ENCODE measurements at places on chromosomes 2 and 18. TPM values are rescaled to one million over a fixed set of nuclear protein-coding genes. Genes with fewer than 3 reads are reported as not detected.

DNA sequence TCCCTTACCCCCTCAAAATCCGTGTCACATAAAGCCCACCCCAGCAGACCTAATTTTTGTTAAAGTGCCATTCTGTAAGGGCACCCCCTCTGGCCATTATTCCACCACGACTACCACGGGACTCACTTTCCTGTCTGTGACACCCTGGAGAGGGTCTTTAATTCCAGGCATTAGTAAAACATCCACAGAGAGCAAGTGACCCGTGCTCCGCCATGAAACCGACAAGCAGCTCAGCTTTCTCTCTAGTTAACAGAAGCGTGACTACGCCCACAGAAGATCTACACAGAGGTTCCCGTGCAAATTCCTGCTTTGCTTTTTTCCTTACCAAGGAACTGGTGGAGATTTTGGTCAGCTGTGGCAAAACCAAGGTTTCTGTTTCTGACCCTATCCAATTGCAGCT lies 4.4 kb downstream of the SIGLEC15 start:
- no peak for DNase-seq

DNA sequence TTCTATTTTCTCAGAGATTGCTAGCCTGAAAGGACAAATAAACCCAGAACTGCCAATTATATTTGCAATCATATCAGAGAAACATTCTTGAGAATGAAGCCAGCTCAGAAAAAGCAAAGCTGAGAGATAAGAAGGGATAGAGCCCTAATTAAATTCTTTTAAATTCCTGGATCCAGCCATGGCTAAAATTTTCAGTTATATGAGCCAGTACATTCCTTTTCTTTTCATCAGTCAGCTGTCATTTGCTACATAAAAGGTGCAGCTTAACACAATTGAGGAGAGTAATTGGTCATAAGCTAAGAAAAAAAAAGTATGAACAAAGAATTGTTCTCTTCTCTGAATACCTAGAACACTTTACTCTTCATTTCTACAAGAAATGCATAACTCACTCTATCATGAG lies 303.5 kb upstream of the FIGN start:
- DNase-seq = no peak

GRCh38 chr2:127680706-127681287 lies 5.5 kb upstream of the LIMS2 start:
- no peak for DNase-seq

GRCh38 chr2:18901242-18901641 lies 311.9 kb upstream of the NT5C1B start:
- DNase-seq = no peak

DNA sequence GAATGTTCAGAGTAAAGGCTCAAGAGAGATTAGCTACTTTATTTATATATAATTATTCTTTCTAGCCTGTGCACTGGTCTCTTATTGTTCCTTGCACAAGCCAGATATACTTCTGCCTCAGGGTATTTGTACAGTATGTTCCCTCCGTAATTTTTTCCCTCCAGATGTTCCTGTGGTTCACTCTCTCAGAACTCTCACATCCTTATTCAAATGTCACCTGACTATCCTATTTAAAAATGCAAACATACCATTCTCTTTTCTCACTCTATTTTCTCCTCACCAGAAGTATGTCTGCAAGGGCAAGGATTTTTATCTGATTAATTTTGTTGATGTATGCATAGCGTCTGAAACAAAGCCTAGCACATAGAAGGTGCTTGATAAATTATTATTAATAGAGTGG lies 64.0 kb upstream of the CERS6 start:
- no peak for DNase-seq

GRCh38 chr2:207395535-207396251 lies 134.1 kb upstream of the CREB1 start:
- DNase-seq = no peak

GRCh38 chr18:2168022-2168421 lies 403.3 kb downstream of the METTL4 start:
- no peak for DNase-seq

DNA sequence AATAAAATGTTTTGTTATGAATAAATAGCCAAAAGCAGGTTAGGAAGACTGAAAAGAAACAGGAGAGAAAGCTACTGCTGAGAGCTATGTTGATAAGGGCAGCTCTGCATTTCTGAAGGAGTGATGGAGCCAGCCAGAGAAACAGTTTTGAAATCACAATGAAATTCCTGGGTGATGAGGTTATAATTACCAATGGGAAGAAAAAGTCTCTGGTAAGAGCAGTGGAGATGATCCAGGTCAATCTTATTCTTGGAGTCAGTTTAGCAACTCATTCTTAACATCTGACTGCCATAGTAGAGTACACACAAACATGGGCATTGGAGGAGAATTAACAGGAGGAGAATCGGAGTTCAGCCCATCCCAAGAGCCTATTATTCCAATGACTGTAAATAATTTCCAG lies 2.4 kb downstream of the ALKAL2 start:
- DNase-seq = no peak

- DNase-seq = no peak
Measured at GRCh38 chr2:28193630-28194403, 198.8 kb upstream of the FOSL2 start.

DNA sequence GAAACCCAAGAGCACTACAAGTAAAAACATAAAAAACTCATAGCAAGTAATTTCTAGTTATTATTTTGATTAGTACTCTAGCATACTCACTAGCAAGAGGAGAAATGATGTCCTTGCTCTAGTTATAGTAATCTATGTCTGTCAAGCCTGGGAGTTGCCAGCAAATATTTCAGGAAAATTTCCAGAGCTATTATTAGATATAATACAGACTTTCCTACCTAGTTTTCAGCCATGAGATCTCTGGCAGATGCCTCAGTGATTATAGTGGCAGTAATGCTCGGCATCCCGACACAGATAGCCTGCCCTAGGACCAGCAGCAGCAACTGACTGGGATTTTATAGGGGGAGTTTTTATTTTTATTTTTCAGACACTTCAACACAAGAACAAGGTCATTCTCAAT lies 224.4 kb downstream of the ZNF385B start:
- no peak for DNase-seq

- peak; percentile 77 for DNase-seq
Measured at GRCh38 chr2:70523996-70524965, 29.3 kb downstream of the TGFA start.

DNA sequence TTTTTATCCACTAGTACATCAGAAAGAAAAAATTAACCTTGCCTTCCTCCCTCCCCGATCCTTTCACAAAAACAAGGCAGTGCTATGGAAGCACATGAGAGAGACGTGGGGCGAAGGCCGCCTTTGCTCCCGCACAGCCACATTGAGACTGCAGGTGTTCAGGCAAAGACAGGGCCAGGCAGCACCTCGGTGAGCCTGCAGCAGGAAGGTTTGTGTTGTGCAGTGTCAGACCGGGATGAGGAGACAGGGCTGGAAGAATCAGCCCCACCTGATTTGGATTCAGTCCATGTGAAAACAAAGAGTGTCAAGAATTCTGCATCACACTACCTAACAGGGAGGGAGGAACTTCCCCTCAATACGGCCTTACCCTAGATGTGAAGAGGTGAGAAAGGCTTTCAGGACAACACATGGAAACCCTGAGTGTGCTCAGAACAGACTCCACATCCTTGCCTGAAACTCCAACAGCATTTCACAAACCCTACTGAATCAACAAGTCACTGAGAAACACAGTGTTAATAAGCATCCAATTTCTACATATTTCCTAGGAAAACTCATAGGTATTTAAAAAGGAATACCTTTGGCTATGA lies 59.6 kb downstream of the HDAC4 start:
- no peak for DNase-seq

- DNase-seq = no peak
Measured at GRCh38 chr2:25127646-25128045, 40.7 kb downstream of the POMC start.

DNA sequence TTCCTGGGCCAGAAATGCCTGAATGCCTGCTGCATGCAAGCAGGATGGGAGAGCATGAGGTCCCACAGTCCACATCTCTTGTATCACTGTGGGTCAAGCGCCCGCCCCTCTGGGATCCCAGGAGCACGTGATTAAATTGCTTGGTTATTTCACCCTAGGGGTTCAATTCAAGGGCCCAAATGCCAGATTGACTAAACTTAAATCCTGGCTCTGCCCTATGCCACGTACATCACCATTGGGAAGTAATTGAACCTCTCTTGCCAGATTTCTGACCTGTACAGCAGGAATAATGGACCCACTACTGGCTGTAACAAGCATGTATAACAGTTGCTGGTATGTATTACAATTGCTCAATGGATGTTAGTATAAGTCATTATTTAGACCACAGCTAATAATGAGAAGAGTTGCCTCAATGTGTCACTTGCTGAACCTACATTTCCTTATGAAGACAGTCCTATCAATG lies 19.9 kb downstream of the FHL2 start:
- DNase-seq = no peak

GRCh38 chr18:55853268-55853667 lies 265.3 kb upstream of the TCF4 start:
- no peak for DNase-seq

BCL2 gene
- total RNA-seq = 11.0 TPM

CRYGA gene
- not detected for total RNA-seq

SLC19A3 gene
- 40.7 TPM for total RNA-seq

CYBRD1 gene
- total RNA-seq = 262 TPM

GALNT3 gene
- total RNA-seq = 27.8 TPM

TMEM169 gene
- total RNA-seq = 1.2 TPM

LYPD1 gene
- total RNA-seq = 1.5 TPM

MRO gene
- 0.44 TPM for total RNA-seq

HOXD10 gene
- total RNA-seq = not detected

All from lower lobe of right lung (tissue), 2 donors.